ENCODE measurements at places on chromosomes 7 and 10. TPM values are rescaled to one million over a fixed set of nuclear protein-coding genes. Genes with fewer than 3 reads are reported as not detected.

The MACROH2A2 gene
- 82.0 TPM for polyA plus RNA-seq

The LIPN gene
- not detected for polyA plus RNA-seq

The GPR26 gene
- polyA plus RNA-seq = 0.01 TPM

- DNase-seq = peak; percentile 41
Observed at GRCh38 chr10:28925121-28925663, 247.9 kb downstream of the BAMBI start.

The KLF14 gene
- 0.37 TPM for polyA plus RNA-seq

- no peak for DNase-seq
Observed at GRCh38 chr7:30369879-30370278, 85.5 kb downstream of the ZNRF2 start.

GRCh38 chr10:62726638-62727037 is 77.9 kb upstream of the ADO start:
- no peak for DNase-seq

- DNase-seq = no peak
Observed at GRCh38 chr10:104033966-104034365, 51.7 kb downstream of the COL17A1 start.

GRCh38 chr10:17563452-17563851 is 53.7 kb downstream of the HACD1 start:
- DNase-seq = no peak

GRCh38 chr10:132178672-132179545 is 7.8 kb upstream of the DPYSL4 start:
- DNase-seq = no peak

DNA sequence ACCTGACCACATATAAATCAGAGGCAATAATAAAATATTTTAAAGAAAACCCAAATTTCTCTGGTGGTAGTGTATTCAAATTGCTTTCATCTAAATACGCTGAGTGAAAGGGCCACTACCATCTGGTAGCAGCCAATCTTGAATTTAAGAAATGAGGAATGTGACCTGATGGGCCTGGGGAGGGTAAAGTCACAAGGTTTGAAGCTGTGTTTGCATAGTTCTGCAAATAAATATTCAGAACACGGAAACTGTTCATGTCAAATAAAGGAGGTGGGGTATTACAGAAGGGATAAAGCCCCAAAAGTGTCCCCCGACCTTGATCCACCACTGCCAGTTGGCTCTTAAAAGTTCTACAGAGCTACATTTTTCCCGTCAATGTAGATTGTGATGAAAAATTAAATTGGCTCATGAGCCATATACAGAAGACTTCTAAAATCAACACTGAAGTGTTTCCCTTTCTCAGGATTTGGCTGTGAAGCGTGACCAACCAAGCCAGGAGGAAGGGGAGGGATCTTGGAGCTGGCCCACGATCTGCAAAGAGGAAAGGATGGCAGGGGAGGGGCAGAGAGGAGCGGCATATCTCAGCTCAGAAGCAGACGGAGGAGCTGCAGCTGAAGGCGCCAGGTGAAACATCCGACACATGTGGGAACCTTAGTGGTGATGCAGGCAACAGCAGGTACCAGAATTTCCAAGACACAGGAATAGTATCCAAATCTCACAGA is 39.6 kb downstream of the MPP7 start:
- no peak for DNase-seq

DNA sequence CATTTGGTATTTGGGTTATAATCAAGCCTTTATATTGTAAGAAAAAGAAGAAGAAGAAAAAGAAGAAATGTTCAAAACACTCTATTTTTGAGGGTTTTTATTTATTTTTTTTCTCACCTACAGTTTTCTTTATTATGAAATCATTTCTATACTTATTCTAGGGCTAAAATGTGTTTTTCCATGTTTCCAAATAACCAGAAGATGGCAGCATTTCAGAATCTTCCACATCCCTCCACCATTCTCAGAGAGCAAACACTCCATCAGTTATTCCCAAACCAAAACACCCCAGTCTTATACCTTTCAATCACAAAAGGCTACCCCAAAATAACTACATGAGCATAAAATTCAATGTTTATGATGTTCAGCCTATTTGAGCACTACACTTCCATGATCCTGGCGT is 38.7 kb upstream of the PPP1R17 start:
- no peak for DNase-seq

GRCh38 chr10:122445904-122446303 is 8.5 kb upstream of the ARMS2 start:
- no peak for DNase-seq
